ENCODE measurements at places on chromosomes 4 and X.

DNA sequence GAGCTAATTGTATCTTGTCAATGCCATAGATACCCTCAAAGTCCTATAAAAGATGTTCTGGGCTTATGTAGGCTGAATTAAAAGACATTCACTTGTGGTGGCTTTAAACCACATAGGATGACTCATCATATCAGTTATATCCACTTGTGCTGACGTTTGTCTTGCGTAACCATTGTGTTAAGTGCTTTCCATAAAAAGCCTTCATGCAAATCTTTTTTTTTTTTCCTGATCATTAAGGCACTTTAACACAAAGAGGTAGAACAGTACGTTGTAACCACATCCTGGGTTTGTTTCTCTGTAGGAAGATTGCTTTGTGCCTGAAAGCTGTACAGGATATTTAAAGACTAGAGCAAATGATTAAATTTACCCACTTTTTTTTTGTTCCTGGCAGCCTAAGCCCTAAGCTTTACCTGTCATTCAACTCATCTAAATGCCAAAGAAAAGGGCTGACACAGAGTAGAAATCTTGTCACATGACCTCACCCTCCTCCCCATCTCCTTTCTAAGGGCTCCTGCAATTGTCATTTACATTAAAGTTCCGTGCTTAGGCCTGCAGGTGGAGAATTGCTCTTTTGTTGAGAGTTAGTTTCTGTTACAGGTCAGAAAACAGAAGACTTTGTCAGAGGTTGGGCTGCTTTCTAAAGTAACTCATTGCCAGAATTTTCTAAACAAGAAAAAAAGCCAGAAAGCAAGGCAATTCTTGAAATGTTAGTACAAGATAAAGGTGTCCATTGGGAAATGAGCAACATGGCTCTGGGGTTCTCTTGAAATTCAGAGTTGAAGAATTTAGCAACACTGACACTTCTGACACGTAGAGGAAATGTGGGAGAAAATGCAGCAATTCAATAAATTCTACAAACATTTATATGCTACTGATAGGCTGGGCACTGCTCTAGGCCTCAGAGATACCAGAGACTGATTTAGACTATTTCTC lies 555.6 kb downstream of the PPARGC1A start:
- DNase-seq = peak; percentile 75

DNA sequence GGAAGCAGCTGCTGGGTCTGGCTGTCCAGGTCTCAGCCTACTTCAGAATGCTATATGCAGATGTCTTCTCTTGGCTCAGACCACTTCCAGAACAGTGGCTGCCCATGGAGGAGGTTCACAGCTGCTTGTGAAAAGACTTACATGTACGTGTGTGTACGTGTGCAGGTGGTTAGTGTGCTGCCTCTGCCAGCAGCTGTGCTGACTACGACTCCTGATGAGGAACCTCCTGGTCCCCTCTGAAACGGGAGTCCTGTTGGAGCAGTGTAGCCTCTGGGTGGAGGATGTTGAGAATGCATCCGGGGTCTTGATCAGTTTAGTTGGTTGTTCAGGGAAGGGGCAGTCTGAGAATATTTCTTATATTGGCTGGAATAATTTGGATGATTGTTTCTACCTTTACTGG lies 155.9 kb upstream of the WDR1 start:
- no peak for DNase-seq

GRCh38 chr4:1200425-1201035 lies 28.1 kb upstream of the SPON2 start:
- peak; percentile 72 for DNase-seq

DNA sequence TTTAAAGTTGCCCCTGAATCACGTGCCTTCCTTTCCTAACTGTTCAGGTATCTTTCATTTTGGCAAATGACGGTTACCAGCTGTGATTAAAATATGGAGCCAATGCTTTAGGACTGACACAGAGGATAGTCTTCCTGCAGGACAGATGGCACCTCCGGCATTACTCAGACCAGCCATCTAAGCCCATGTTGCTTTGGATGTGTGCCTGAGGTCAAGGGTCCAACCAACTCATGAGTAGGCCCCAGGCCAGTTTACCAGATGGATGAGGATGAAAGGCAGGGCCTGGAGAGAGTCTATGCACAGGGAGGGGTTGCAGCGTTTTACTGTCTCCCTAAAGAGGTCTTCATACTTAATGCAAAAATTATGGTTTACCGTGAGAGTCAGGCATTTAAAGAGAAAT lies 174.0 kb upstream of the GATB start:
- DNase-seq = no peak

DNA sequence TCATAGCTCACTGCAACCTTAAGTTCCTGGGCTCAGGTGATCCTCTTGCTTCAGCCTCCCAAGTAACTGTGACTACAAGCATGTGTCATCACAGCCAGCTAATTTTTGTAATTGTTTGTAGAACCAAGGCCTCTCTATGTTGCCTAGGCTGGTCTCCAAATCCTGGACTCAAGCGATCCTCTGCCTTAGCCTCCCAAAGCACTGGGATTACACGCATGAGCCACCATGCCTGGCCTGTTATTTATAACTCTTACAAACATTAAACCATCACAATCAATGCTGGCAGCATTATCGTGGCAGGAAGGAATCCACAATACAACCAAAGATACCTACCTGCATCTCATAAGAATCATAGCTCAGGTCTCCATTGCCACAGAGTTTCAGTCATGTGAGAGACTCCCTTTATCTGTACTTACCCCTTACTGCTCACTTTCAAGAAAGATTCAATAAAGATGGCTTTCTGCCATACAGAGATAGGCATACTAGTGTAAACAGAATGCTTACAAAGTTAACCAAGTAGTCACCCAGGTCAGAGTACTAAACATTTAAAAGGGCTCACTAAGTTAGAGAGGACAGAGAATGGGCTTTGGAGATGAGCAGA lies 48.5 kb downstream of the SMIM31 start:
- no peak for DNase-seq

DNA sequence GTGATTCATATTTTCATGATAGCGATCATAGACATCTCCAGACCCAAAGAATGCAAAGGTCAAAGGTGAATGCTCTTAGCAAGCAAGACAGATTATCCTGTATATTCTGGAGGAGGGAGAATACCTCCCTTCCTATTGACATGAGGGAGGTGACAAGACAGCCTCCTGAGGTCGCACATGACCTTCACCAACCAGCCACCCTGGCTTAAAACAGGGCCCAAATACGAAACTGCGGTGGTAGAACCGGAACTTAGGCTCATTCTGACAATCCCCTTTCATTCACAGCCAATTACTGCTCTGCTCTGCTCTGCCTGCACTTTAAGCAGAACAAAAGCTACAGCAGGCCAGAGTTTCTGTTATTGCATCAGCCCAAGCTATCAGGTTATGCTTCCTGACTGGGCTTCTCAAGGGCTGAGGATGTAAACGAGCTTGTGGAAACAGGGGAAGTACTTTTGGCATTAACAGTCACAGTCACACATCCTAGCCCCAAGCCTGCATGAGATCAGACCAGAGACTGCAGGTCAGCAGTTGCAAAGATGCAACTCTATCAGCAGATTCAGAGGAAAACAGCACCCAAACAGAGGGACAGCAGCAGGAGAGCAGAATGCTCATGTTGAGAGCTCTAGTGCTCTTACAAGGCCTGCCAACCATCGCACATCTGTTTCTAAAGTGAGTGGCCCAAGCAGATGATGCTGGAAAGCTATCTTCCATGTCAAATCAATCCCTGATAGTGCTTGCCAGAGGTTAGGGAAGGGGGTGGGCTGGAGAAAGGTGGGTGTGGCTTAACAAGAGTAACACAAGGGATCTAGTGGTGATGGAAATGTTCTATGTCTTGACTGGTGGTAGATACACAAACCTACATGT lies 51.3 kb upstream of the MAP3K15 start:
- DNase-seq = no peak

DNA sequence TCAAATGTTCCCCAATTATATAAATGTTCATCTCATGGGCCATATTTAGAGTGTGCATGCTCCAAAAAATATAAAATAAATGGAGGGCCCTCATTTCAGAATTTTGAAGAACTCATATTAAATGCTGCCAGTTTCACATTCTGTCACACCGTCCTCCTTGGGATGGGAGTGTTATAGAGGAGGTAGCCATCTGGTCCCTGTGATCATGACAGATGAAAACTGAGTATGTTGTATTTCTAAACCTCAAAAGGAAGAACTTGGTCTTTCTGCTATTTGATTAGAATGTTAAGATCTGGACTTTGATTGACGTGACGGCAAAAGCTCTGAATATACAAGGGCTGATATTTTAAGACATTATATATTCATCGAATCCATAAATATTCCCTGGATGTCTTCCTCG lies 308.0 kb downstream of the RAPGEF2 start:
- no peak for DNase-seq

DNA sequence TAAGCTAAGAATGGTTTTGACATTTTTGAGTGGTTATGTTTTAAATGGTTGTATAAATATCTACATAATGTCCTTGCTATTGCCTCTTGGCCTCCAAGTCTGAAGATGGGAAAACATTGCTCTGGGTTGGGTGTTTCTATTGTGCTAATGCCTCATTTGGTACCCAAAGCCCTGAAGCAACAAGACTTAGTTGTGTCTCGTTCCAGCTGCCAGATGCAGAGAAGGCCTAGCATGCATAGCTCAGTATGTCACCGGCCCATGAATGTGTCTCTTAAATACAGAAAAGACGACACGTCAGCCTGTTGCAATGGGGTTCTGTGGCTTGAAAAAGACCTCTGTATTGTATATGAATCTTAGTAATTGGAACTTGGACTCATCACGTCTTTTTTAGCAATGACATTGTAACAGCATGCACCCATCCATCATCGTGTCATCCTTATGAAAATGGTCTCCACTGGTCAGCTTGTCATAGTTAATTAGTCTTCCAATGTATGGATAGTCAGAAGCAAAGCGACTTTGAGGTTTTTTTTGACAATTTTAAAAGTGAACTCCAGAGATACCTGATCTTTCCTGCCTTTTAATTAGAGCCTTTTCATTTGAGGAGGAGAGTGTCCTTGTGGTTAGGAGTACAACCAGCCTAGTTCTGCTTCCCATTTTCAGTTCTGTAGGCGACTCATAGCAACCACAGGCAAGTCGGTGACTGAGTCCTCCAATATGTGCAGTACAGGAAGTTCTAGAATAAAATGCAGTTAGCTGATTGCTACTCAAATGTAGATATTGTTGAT lies 126.4 kb upstream of the GATB start:
- peak; percentile 12 for DNase-seq

DNA sequence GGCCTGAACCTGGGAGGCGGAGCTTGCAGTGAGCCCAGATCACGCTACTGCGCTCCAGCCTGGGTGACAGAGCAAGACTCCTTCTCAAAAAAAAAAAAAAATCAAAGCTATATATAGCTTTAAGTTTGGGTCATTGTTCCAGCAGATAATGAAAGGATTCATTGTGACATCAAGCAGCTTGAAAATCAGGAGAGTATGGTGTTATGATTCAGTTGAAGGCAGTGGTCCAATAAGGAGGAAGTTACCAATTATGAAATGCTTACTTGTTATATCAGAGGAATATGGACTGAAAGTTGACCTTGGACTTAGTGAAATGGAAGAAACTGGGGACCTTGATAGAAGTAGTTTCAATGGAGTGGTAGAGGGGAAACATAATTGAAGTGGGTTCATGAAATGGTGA lies 140.4 kb upstream of the MAD2L1 start:
- DNase-seq = no peak

GRCh38 chr4:109877400-109877799 lies 29.5 kb downstream of the LRIT3 start:
- no peak for DNase-seq

- peak; percentile 74 for DNase-seq
Measured at GRCh38 chr4:151687021-151687640, 73.7 kb downstream of the GATB start.

DNA sequence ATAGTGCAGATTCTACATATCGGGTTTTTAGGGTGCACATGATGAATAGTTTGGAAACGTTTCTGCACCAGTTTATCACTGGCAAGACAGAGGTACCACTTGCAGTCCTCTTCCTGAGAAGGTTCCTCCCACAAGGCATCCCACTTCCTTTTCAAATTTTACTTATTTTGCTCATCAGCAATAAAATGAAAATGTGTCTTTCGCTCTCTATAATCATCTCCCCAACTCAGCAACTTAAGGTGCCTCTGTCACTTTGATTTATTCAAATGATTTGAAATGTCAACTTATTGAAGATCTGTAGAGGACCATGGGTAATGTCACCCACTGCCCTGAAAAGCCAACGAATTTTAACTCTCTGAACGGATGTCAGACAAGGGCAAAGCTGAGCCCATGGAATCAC lies 53.2 kb downstream of the VGLL1 start:
- DNase-seq = no peak

DNA sequence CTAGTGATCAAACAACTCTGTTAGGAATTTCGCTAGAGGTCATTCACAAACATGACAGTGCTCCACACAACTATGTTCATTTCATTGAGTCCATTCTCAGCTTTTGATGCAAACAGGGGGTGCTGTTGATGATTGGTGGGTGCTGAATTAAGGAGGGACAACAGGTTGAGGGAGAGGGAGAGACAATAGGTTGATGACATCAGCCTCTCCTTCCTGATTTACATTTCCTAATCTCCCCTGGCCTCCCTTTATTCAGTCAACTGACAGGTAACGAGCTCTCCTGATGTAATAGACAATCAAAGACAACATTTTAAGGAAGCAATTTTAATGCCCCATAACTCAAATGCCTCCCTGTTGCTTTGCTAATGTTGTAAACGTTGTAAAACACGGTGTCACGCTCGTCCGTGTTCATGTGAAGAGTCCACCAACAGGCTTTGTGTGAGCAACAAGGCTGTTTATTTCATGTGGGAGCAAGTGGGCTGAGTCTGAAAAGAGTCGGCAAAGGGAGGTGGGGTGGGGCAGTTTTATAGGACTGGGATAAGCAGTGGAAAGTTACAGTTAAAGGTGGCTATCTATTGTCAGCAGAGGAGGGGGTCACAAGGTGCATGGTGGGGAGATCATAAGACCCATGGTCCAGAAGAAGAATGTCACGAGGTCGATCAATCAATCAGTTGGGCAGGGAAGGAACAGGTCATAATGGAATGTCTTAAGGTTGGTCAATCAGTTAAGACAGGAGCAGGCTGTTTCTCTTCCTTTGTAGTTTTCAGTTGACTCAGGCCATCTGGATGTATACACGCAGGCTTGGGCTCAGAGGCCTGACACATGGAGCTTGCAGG lies 4.8 kb upstream of the GAR1 start:
- no peak for DNase-seq

Data from NCI-H226 (cell line).